ENCODE measurements at places on chromosomes 4 and X.

DNA sequence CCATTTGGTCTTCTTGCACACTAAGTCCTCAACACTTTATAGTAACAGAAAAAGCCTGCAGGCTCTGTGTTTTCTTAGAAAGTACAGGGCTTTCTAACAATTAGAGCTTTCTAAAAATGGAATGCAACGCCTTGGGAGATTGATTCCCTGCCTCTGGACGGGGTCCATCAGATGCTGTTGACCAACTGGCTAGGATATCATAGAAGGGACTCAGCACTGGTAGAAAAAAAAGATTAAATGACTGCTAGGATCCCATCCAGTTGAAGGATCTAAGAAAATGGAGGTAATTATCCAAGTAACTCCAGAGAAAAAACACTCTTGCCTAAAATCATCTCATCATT lies 39.5 kb downstream of the USP46 start:
- DNase-seq = no peak

GRCh38 chrX:11366998-11367595 lies 73.9 kb downstream of the AMELX start:
- DNase-seq = no peak

GRCh38 chrX:101429934-101430333 lies 21.9 kb downstream of the HNRNPH2 start:
- DNase-seq = no peak

DNA sequence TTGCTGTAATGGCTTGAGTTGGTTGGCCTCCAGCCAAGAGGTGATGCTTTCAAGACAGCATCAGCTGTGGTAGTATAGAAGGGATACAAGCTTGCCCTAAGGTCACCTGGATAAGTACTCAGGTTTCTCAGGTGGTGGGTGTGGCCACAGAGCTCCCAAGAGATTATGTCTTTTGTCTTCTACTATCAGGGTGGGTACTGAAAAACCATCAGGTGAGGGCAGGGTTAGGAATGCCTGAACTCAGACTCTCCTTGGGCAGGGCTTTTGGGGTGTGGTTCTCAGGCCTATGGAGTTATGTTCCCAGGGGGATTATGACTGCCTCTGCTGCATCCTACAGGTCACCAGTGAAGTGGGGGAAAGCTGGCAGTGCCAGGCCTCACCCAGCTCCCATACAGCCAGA lies 654.6 kb upstream of the GALNT7 start:
- no peak for DNase-seq

GRCh38 chr4:24400537-24400936 lies 183.8 kb downstream of the DHX15 start:
- no peak for DNase-seq

- DNase-seq = no peak
Observed at GRCh38 chr4:40573593-40574311, 55.9 kb downstream of the RBM47 start.

- no peak for DNase-seq
Observed at GRCh38 chr4:1252928-1253492, 4.1 kb upstream of the CTBP1 start.

GRCh38 chr4:43765514-43765913 lies 683.1 kb downstream of the KCTD8 start:
- no peak for DNase-seq

DNA sequence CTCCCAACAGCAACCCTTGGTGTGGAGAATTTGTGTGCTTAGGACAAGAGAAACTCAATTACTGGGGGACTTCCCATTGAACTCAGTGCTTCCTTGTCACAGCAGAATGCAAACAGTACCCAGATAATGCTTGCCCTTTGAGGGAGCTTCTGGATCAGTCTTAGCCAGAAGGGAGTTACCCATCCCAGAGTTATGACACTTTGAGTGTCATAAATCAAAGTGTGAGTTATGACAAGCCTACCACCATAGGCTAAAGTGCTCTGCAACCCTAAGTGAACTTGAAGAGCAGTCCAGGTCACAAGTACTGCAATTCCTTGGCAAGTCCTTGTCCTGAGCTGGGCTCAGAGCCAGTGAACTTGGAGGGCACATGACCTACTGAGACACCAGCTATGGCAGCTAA lies 1513.9 kb upstream of the PCDH10 start:
- no peak for DNase-seq

- no peak for DNase-seq
Observed at GRCh38 chrX:475926-476723, 89.4 kb upstream of the PPP2R3B start.
